ENCODE measurements at places on chromosomes 12 and 14.

DNA sequence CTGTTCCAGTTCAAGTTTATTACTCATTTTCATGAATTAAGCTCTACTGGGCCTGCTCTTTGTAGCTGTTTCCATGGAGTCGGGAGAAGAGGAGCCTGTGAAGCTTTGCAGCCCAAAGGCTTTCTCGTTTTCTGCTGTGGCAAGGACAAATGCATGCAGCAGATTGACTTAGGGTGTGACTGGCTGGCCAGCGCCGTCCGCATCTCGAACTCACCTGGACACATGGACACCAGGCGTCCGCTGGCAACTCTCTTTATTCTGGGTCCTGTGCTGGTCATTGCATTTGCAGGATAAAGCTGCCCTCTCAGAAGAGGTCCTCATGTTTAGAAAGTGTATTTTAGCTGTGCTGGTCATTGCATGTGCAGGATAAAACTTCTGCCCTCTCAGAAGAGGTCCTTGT lies 350.4 kb downstream of the TMEM121 start:
- DNase-seq = no peak

DNA sequence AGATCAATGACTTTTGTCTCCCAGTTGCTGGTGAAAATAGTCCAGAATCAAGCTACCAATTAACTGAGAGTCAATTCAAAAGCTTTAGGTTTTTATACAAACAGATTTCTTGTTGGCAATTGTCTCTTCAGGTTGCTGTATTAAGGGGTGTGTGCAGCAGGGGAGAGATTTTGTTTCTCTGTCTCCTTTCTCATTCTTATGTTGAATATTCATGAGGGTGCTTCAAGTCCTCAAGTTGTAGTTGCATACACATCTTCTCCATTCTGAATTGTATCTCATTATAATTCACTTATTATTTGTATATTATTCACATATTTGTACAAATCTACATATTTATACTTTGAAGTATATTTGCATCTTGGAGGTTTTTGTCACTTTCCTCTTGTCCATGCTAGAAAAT lies 126.7 kb upstream of the PTPRQ start:
- DNase-seq = no peak

DNA sequence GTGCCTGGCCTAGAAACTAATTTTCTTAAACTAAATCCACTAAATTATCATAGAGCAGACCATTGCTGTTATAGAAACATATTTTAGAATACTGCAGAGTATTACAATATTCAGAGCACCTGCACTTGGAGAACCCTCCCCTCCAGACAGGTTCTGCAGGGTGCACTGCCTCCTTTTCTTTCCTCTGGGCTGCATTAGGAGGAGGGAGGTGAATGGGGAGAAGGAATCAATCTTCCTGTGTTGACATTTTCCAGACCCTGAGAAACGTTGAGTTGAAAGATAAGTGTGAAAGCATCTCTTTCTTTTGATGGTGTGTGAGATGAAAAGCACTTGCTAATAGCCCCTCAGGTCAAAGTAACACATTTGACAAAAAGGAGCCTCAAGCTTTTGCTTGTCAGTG lies 7.3 kb downstream of the SYNE2 start:
- no peak for DNase-seq

DNA sequence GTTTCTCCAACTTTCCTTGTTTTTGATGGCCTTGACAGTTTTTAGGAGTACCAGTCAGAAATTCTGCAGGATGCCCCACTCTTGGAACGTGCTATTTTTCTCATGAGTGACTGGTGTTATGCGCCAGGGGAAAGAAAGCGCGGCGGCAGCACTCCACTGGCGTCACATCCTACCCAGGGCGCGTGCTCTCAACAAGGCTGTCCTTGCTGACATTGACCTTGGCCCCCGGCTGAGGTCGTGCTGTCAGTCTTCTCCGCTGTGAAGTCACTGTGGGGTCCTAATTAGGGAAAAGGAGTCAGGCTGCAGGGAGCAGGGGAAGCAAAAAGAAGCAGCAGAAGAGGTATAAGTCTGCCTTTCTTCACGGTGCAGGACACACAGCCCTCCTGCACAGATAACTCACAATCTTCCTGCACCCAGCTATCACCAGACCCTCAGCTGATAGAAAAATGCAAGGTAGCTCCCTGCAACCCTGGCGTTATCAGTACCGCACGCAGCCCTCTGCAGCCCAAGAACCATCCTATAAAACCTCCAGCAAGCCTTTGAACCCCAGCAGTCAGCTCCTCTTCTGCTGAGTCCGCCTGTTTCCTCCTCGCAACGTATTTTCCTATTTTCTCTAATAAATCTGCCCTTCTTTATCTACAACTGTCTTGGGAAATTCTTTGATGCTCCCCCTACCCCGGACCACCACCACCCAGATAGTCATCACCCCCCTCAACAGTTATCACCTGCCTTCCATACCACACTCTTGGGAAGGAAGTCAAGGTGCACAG lies 48.0 kb upstream of the C14orf180 start:
- DNase-seq = no peak

GRCh38 chr12:6764011-6764828 lies 1.9 kb upstream of the PTMS start:
- DNase-seq = peak; percentile 83

All from HT-29 (cell line).